ENCODE measurements at places on chromosomes 16 and 17.

DNA sequence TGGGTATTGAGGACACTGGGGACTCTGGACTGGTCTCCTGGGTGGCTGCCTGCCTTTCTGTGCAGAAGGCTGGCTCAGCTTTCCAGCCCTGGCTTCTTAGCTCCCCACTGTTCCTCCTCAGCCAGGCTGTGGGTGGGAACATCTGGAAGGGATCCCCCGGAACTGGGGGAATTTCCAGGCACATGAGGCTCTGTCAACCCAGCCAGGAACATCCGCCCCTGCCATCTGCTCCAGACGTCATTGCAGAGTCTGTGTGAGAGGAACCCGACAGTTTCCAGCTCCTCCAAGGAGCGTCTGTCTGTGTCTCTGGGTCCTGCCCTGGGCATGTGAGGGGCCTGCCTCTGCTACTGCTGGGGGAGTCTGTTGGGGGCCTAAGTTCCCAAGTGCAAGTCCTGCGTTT is 36.2 kb upstream of the CRHR1 start:
- no peak for DNase-seq

DNA sequence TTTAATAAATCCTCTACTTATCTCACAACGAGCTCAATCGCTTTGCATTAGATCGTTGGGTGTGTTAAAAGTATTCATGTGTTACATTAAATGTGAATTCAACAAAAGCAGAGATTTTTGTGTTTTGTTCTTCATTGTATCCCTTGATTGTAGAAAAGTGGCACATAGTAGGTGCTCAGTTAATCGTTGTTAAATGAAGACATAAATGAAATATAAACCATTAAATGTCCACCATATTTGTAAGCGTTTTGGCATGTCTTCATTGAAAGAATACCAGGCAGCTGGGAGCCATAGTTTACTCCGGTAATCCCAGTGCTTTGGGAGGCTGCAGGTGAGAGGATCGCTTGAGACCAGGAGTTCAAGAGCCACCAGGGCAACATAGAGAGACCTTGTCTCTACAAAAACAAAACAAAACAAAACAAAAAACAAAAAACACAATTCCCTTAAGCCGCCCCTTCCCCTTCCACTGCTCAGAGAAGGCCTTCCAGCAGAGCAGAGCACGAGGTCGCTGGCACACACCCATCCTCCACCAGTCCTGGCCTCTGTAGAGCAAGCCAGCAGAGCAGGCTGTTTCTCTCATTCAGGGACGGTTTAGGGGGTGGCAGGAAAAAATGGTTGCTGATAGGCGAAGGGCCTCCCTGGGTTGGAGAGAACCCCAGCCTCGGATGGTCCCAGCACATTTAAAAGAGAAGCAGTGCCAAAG is 673 bp upstream of the CHD9 start:
- no peak for DNase-seq

- DNase-seq, result no peak
These were observed 269.8 kb upstream of the MYOCD start for GRCh38 chr17:12395733-12396354.

DNA sequence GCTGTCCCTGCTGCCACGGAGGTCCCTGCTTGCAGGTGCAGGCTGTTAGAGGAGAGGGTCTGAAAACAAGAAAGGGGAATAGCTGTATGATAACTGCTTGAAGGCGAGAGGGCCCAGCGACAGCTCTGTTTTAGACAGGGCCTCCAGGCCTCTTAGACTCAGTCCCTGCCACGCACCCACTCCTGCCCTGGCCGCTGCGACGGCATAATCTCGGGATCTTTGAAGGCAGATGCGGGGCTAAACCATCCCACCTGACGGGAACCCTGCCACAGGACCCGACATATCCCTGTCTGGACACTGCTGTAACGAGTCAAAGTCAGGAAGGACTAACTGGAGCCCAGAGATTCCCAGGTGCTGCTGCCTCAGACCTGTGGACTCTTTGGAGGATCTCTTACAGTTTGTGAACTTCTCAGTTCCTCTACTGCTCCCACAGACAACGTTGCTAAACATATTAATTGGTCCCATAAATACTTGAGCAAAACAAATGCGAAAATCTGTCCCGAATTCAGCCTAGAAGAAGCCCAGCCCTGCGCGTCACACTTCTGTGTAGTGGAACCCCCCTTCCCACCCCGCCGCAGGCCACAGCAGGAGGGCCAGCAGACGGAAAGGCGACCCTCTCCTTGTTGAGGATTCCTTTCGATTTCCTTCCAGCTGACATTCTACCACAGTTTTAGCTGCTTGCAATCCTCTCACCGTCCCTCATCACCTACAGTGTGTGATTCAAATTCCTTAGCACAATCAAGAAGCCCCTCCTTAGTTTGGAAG is 998 bp upstream of the TMEM11 start:
- DNase-seq, result no peak

- no peak for DNase-seq
These were observed 2.8 kb downstream of the MARVELD3 start for GRCh38 chr16:71628810-71629209.

- DNase-seq, result no peak
These were observed at the start of gene TNFRSF17 for GRCh38 chr16:11964761-11965551. TSS of gene TNFRSF17 (plus strand) at chr16:11965210. CDS start at chr16:11965325, 115 bp downstream.

Data from T-helper 2 cell treated with Interferon-gamma antibody and Interleukin-4, amounts not matched to agents 5 μg/mL and 100 μg/mL, for 36 hours (primary cell).